ENCODE measurements at places on chromosomes 7 and 10.
A peak's percentile ranks its signal among the peaks of the same experiment; 100 is the strongest.

GRCh38 chr10:96138102-96138501 lies 8.0 kb downstream of the ZNF518A start:
- no peak for DNase-seq

DNA sequence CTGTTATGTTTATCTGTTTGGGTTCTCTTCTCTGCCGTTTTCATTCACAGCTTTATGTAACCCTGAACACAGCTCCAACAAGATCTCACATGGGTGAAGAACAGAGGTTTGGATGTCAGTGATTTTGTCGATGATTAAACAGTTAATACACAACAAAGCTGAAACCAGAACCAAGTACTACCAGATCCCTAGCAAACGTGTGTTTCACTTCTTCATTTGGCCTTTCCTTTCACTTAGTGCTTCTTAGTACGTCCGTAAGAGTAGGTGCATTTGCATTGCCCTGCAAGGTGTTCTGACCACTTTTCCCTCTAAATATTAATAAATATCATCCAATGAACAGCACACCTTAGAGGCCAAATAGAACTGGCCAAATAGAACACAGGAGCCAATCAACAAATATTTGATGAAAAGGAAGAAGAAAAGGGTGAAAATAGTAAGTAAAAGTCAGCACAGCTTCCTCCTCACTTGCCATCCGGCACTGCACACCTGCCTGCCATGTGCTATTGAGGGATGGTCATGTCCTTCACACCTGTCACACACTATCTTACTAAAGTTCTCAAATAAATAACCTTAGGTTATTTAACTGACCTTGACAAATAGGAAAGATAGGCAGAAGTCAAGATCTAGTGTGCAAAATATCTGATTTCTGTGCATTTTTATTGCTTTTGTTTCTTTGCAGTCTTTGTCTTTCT lies 252.6 kb upstream of the ANKRD30A start:
- no peak for DNase-seq

GRCh38 chr7:29193316-29194205 lies 1.0 kb upstream of the CHN2 start:
- DNase-seq: no peak

- DNase-seq: no peak
Measured at GRCh38 chr7:120955577-120956149, 5.1 kb downstream of the ING3 start.

DNA sequence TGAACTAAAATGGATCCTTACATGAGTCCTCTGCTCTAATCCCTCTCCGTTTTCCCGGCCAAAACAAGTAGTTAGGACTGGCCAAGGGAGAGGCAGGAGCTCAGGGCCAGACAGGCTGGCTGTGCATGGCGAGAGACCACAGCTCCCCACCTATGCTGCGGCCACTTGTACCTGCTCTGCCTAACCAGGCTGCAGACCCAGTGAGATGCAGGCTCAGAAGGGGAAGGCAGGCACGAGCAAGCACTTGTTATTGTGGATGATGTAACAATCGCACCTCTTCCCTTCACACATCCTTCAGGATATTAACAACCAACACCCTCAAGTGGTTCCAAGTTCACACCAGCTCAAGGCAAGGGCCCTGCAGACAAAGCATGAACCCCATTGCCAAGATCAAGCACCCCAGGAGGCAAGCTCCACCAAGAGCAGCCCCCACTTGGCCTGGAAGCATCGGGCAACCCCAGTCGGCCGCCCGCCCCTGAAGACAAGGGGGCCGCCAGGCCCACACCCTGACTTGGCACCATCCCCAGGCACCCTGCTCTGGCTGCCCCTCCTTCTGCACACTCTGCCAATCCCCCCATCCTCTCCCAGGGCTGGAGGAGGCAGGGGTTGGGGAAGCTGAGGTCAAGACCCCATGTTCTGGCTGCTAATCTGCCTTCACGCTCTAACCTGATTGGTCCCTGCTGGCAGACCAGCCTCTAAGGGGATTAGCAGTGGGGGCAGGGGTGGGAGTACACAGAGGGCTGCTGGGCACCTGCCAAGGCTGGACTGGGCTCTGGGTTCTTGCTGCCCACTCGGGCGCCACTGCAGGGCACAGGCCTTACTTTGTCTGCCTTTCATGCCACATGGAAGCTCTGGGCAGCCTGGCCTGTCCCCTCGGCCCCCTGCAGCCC lies 111.3 kb downstream of the SLIT1 start:
- no peak for DNase-seq

DNA sequence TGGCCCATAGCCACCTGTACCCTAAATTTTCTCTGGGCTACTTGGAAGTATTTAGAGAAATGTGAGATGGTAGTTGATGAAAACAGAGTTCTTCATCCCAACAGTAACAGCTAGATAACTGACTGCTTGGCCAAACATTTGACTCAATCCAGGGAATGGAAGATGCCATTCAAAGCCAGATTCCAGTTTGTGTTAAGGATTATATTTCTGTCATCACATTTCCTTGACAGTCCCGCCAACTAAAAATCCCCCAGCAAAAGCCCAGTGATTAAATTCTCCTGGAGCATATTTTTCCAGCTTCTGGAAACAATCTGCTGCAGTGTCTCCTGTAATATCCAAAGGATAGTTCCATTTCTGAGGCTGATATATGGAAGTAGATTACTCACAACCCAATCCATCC lies 45.4 kb upstream of the PTN start:
- DNase-seq: no peak

DNA sequence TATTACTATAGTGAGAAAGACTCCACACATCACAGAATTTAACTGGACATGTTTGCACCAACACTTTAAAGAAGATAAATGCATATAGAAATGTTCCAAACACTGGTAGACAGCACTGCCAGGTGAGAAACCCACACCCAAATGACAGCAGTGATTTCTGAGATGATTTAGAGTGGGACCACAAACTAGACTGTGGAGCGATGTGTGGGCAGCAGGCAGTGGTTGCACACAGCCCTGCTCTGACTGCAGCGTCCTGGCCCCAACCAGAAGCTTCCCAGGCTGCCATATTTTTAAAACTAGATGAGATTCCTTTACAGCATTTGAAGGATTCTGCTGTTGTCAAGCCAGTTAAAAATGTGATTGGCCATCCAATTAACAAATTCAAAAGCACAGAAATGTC lies 47.7 kb upstream of the COMMD3 start:
- DNase-seq: no peak

GRCh38 chr7:85469446-85470010 lies 282.7 kb upstream of the SEMA3D start:
- DNase-seq: no peak

GRCh38 chr7:24879291-24879690 lies 100.7 kb downstream of the OSBPL3 start:
- no peak for DNase-seq

DNA sequence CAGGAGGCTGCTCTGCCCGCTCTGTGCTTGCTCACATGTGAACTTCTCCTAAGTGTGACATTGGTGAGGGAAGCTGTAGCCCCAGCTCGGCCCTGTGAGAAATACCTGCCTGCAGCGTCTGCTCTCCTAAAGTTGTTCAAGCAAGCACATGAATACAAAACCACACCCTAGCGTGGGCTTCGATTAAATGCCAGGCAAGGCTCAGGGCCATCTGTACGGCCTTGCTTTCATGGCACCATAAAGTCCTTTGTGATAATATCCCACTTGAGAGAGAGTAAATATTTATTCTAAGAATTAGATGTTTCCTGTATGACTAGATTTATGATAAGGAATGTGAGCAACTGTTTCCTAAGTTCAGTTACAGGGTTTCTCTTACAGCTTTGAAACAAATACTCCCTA lies 262.8 kb upstream of the KLF14 start:
- no peak for DNase-seq

DNA sequence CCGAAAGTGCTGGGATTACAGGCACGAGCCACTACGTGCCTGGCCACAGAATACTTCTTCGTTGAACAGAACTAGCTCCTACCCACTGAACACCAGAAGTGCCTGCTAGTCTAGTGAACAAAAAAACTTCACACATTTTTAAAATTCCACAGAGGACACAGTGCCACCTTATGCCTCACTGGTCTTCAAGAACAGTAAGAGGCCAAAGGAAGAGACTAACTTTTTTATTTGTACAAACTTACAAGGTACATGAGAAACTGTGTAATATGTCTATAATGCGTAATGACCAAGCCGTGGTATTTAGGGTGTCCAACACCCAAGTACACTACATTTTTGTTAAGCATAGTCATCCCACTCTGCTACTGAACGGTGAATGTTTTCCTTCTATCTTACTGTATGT lies 144.4 kb upstream of the PTER start:
- DNase-seq: no peak

GRCh38 chr10:71708301-71708703 lies 11.3 kb downstream of the C10orf105 start:
- DNase-seq: no peak

GRCh38 chr10:95478935-95479334 lies 82.2 kb downstream of the SORBS1 start:
- no peak for DNase-seq

- no peak for DNase-seq
Measured at GRCh38 chr7:157538321-157538720, 201.5 kb downstream of the DNAJB6 start.

DNA sequence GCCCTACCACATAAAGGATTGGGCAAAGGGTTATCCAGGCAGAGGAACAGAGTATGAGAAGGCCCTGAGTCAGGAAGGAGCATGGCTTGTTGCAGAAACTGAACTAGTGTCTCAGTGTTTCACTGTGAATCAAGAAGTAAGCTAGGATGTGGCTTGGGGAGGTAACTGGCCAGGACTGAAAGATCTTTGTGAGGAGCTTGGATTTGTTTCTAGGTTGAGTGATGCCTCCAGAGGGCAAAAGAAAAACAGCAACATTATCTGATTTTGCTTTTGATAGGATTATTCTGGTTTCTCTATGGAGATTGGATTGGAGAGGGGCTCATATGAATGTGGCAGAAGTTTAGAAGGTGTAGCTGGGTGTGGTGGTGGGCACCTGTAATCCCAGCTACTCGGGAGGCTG lies 137.9 kb upstream of the HDAC9 start:
- DNase-seq: no peak

DNA sequence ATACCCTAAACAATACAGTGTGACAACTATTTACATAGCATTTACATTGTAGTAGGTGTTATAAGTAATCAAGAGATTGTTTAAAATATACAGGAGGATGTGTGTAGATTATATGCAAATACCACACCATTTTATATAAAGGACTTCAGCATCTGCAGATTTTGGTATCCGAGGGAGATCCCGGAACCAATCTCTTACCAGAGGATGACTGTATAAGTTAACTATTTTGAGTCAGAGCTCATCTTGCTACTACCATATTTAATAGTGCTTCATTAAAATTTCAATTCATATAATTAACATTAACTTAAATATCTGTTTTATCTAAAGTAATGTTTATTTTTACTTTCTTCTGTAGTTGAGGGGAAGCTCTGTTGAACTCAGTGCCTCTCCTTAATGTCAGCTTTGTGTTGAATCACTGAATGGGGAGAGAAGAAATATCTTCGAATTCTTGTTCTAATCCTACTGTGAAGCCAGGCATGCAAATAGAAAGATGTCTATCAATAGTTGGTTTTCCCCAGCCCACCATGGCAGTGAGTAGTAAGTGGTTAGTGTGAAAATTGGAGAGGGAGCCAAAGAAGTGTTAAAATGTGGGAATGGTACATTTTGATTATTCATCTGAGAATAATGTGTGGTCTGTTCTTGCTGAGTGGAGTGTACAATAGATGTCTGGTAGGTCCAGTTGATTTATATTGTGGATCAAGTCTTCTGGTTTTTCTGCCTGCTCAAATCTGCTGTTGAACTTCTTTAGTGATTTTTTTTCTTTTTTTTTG lies 90.1 kb upstream of the CYP26C1 start:
- no peak for DNase-seq

GRCh38 chr10:76902949-76903348 lies 734.7 kb downstream of the KCNMA1 start:
- DNase-seq: peak; percentile 0

- no peak for DNase-seq
Measured at GRCh38 chr10:45144326-45145070, 143.8 kb downstream of the ZNF22 start.

- DNase-seq: peak; percentile 31
Measured at GRCh38 chr7:17769918-17770317, 170.4 kb downstream of the SNX13 start.

- no peak for DNase-seq
Measured at GRCh38 chr10:21208666-21209316, 311.7 kb upstream of the NEBL start.

DNA sequence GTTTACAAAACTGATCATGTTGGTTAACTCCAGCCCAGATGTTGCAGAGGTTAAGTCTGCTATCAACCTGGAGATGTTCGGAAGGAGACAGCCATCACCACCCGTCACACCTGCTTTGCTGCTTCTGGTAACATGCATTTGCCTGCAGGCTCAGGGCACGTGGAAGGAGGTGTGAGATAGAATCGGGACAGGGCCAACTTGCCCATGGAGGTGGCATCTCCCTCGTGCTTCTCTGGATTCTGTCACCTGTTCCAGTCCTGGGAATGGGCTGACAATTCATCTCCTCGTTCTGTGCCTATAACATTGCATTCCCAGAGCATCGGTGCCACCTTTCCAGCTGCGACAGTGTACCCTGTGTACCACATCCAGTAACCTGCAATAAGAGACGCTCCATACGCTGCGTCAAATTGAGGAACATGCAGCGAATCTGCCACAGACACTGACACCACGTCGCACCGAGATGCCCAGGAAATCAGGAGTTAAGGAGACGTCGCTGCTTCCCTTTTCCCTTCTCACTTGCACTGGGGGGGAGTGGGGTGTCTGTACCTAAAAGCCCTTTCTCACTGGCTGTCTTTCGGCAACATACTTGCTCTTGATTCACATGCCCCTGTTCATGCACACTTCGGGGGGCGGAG lies 65.8 kb downstream of the ADARB2 start:
- no peak for DNase-seq

GRCh38 chr7:159068893-159069448 lies 75.7 kb downstream of the VIPR2 start:
- no peak for DNase-seq

DNA sequence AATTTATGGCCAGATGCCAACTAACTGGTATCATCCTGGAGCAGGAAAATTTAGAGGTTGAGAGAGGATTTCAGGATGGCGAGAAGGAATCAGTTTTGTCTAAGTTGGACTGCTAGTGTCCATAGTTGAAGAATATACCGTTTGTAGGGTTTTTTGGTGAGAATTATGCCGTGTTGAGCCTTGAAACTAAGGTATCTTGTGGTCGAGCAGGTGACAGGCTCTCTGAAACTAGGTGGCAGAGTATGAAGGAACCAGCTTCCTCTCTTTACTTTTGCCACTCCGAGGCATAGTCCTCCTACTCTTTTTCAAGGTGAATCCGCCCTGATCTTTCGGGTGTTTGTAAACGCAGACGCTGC lies 9.7 kb downstream of the MDFIC start:
- DNase-seq: no peak

- no peak for DNase-seq
Measured at GRCh38 chr10:79184145-79184625, 115.4 kb downstream of the ZMIZ1 start.

DNA sequence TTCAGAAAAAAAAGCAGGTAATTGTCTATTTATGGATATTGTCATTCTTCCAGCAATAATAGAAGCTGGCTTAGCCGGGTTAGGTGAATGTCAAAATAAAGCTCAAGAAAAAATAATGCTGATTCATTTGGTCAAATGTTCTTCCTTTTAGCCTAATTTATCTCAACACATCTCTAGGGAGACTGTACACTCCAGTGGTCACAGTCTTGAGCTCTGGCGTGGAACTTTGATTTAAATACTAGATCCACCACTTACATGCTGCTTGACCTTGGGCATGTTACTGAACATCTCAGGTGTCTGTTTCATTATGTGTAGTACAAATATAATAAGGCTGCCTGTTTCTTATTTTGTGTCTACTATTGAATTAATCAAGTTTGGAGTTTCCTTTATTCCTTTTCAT lies 22.0 kb downstream of the PRTFDC1 start:
- no peak for DNase-seq
